ENCODE measurements at places on chromosomes 4 and X.

DNA sequence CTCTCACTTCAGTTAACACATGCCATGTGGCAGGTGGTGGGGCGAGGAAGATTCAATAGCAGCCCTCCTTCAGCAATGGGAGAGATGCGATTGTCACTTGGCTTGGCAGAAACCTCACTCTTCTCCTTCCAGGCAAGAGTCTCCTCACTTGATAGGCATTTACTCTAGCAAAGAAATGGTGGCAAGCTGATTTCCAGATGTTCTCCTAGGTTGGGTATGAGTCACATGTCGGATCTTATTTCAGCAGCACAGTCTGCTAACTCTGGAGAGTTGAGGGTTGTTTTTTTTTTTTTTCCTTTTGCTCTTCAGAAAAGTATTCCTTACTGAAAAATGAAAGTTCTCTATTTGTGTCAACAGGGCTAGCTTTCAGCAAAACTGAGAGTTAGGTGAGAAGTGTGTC is 119.5 kb upstream of the CHRDL1 start:
- DNase-seq, result no peak

GRCh38 chr4:145011636-145012035 is 86.4 kb downstream of the ANAPC10 start:
- DNase-seq, result no peak

GRCh38 chr4:16443504-16444088 is 217.3 kb upstream of the TAPT1 start:
- DNase-seq, result peak; percentile 1

DNA sequence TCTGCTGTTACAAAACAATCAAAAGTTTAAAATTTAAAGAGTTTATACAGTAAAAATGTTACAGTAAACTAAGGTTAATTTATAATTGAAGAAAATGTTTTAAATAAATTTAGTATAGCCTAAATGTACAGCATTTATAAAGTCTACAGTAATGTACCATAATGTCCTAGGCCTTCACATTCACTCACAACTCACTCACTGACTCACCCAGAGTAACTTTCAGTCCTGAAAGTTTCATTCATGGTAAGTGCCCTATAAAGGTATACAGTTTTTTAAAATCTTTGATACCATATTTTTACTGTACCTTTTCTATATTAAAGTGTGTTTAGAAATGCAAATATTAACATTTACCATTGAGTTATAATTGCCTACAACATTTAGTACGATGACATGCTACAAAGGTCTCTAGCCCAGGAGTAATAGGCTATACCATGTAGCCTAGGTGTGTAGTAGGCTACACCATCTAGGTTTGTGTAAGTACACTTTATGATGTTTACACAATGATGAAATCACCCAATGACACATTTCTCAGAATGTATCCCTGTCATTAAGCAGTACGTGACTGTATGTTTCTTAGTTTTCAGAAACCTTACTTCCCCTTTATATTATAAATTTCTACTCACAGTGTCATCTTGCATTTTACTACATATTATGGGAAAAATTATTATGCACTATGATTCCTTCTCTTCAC is 320.8 kb downstream of the ADAM29 start:
- no peak for DNase-seq

- no peak for DNase-seq
These were observed 289.7 kb downstream of the TRIML1 start for GRCh38 chr4:188428935-188429334.

- DNase-seq, result no peak
These were observed 24.7 kb downstream of the SH3KBP1 start for GRCh38 chrX:19862634-19863211.

DNA sequence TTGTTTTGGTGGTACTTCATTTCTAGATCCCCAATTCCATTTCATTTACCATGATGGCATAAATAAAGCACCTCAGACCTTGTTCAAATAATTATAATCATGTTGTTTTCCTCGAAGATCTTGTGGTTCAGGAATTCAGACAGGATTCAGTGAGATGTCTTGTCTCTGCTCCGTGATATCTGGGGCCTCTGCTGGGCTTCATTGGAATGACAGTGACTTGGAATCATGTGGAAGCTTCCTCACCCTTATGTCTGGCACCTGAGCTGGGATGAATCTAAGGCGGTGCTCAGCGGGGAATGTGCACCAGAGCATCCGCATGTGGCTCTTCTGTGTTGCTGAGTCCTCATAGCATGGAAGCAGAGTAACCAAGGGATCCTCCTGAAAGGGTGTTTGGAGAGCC is 132.2 kb downstream of the VEGFC start:
- DNase-seq, result no peak

DNA sequence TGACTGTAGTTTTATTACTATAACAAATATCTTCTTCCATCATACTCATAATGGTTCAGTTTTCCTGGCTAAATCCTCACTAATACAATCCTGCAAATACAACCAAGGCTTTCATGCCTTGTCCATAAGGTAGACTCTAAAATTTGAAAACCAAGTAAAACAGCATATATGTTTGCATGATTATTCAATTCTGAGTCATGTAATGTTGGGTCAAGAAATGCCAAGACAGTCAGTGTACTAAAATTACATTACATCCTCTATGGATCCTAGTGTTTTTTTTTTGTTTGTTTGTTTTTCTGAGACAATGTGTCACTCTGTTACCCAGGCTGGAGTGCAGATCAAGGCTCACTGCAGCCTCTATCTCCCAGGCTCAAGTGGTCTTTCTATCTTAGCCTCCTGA is 38.6 kb upstream of the TEX13D start:
- no peak for DNase-seq

GRCh38 chr4:53059871-53060270 is 197.8 kb downstream of the RASL11B start:
- DNase-seq, result no peak

- no peak for DNase-seq
These were observed 60.4 kb downstream of the CXorf49B start for GRCh38 chrX:71823391-71824057.

- DNase-seq, result no peak
These were observed 99.4 kb downstream of the GPR82 start for GRCh38 chrX:41823402-41823801.

GRCh38 chrX:113289503-113289902 is 448.9 kb upstream of the AMOT start:
- no peak for DNase-seq

GRCh38 chr4:6925357-6925836 is 15.8 kb downstream of the TBC1D14 start:
- no peak for DNase-seq

DNA sequence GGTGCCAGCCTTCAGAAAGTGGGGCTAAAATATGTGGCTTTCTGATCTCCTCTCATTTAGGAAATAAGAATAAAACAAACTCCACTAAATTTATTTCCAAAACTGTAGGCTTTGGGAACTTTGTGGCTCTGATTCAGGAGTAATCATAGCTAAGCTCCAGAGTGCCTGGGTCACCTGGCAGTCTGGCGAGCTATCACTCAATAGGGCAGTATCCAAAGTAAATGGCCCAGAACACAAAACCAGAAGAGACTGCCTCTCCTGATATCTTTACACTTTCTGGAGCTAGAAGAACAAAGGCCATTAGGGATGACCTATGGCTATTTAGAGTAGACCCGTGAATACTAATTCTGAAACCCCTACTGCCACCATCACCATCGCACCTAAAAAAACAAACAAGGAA is 17.0 kb upstream of the PPARGC1A start:
- no peak for DNase-seq

DNA sequence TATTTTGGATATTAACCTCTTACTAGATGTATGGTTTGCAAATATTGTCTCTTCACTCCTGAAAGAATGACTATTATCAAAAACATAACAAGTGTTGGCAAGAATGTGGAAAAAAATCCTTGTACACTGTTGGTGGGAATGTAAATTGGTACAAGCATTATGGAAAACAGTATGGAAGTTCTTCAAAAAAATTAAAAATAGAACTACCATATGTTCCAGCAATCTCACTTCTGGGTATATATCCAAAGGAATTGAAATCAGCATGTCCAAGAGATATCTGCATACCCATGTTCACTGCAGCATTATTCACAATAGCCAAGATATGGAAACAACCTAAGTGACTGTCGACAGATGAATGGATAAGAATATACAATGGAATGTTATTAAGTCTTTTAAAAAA is 61.6 kb upstream of the KIT start:
- no peak for DNase-seq

DNA sequence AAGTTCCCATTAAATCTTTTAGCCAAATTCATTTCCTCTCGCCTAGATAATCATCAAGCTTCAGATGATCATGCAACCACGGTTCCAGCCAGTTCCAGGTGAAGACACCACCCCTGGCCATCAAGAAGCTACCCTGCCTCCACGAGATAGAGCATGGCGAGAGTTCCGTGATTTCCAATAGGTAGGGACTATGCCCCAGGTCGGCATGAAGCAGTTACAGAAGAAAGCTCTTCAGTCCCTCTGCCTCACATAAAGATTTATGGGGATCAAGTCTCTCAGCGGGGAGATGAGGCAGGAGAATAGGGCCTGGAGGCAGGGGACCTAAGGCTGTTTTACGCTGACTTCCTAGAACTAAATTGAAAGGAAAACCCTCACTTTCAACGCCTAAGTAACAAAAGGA is 183.9 kb downstream of the OR13H1 start:
- no peak for DNase-seq
